ENCODE measurements at places on chromosomes 1 and 21.

DNA sequence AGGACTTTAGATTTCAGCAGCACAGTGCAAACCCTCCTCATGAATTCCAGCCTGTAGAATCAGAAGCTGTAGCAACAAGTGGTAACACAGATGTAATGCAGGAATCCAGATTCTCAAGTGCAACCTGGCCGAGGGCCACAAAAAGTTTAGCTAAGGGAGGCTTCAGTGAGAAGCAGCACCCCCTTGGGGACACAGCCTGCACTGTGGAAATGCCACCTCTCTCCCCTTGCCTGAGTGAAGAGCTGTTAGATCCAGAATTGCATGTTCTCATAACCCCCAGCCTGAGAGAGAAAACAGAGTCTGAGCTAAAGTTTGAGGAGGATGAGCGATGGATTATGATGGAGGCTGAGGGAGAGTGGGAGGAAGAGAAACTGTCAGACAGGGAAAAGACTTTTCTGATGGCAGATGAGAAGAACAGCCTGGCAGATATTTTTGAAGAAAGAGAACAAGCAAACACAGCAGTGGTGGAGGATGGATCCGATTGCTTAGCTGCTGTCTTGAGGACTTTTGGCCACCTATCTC is 80.5 kb upstream of the BMP8A start:
- peak; percentile 12 for DNase-seq

DNA sequence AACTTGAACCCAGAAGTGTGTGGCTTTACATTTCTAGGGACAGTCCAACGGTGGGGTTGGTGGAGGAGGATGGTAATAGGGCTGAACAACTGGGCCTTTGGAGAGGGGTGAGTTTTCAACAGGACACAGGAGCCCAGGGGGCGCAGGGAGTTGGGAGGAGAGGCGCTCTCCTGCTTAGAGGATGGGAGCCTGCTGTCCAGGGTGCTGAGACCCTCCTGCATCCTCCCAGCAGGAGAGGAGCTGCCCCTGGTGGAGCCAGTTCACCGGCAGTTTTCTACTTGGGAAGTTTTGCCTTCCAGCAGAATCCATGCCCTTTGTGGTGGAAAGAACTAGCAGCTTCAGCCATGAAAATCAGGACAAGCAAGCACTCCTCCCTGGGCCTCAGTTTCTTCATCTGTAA is 8.6 kb downstream of the KCNC4 start:
- no peak for DNase-seq

GRCh38 chr1:117590273-117590925 is 15.4 kb upstream of the TENT5C start:
- DNase-seq, result no peak

- peak; percentile 64 for DNase-seq
Measured at GRCh38 chr1:42657981-42658876, at the start of gene PPIH. Gene PPIH, plus strand, starts transcription at chr1:42658423. Its CDS starts 24 bp downstream, at chr1:42658447.

DNA sequence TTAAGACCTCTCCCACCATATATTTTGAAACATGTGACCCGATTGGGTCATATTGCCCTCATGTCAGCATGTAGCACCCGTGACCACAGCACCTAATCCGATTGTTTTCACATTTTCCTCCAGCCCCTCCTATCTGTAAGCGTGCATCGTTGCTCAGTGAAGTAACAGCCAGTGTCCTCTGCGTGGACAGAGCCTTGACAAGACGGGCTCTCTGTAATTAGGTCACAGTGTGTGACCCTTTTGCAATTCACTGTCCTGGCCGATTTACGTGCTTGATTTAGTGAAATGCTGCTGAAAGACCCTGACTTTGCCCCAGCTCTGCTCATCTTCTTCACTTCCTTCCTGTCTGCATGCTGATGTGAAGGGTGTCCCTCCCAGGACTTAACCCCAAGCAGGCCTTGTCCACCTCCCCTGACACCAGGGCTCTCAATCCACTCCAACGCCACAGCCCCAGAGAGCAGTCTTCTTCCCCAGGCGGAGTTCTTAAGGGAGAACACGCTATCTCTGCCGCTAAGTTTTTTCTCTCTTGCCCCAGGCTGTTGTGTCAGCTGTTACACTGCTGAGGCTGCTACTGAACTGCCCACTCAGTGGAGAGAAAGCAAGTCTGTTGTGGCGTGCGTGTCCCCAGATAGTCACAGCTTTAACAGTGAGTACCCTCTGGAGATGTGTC is 19.4 kb downstream of the URB2 start:
- no peak for DNase-seq

DNA sequence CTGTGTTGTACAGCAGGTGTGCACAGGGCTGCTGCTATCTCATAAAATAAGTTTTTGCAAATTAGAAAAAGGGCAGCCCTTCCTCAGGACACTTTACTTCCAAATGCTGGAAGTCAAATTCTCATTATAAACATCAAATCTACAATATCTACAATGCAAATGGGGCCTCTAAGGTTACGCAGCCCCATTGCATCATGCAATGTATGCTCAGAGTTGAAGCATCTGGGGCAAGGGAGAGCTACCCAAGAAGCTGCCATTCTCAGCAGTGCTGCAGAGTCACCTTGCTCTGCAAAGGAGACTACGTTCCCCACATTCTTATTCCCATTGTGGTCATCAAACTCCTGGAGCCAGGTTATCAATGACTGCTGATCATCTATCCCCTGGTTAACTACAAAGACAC is 208.9 kb upstream of the POGK start:
- no peak for DNase-seq

GRCh38 chr1:178192686-178193085 is 98.8 kb downstream of the RASAL2 start:
- DNase-seq, result no peak

- DNase-seq, result no peak
Measured at GRCh38 chr1:41528726-41529605, 44.5 kb upstream of the EDN2 start.

- DNase-seq, result no peak
Measured at GRCh38 chr1:54708385-54708784, 7.3 kb upstream of the TTC4 start.

- DNase-seq, result no peak
Measured at GRCh38 chr1:239386453-239387303, at the start of gene CHRM3. Gene CHRM3, plus strand, starts transcription at chr1:239386568. Its CDS starts 520,884 bp downstream, at chr1:239907452.

DNA sequence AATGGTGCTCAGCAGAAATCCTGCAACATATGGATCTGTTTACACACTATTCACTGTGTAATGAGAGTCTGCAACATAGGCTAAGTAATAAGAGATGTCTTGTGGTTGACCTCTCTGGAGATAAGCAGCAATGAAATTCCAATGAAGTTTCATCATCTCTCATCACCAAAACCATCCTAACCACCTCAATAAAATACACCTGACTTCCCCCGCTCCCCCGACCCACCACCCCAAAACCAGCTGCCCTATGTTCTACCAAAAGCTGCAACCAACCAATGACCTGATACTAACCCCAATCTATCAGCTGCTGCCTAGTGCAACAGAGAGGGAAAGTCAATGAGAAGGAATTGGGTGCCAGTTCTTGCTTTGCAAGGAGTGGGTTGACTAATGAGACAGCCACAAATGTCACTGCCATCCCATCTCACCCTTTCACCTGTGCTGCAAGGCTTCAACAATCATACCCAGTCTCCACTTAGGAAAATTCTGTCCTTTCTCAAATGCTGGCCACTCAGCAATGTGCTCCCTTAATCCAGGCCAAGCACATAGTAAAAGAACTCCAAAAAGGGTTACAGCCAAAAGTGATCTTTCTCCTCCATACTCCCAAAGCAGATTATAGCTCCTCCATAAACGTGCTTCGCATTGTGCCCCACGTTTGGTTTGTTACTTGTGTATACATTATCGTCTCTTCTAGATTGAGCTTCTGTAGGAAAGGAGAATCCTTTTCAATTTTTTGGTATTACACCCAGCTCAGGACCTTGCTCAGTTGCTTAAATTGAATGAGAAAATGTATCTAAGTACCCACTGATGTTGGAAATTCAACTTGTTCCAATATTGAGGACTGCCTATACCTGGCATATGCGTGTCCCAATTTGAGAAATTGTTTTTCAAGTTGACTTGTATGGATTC is 29.0 kb downstream of the MRPL39 start:
- no peak for DNase-seq

DNA sequence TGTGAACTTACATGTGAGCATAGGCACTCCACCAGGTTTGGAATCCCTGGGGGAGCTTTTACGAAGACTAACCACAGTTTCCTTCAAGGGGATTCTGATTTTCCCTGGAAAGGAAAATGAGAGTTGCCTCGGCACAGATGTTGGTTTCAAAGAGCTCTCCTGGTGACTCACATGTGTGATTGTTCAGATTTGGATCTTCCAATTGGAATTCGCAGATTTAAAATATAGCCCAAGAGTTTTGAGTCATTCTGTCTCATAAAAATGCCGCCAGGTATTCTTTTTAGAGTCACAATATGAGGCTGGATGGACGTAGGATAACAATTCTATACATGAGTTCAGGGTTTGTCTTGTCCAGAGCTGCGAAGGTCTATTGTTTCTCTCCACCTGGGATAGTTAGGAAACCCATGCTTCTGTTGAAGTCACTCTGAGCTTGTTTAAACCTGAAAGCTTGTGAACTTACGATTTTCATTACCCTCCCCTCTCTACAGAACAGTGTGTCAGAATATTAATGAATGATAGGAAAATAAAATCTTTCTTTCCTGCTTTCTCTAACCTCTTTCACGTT is 64.9 kb downstream of the TGFB2 start:
- no peak for DNase-seq

DNA sequence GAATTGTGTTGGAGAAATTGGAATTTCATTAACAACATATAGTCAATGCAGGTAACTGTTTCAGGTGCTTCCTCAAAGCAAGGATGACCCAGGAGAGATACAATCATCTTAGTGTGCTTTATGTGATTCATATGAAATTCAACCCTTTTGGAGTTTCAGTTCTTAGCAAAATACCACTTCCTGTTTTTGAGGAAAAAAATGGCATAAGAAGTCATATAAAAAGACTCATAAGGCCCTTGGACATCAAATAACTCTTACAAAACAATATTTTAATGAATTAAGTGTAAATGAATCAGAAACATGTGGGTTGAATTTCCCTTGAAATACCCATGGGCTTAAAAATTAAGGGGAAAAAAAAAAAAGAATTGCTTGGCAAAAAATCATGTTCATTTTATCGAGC is 926.6 kb downstream of the LTN1 start:
- DNase-seq, result no peak

DNA sequence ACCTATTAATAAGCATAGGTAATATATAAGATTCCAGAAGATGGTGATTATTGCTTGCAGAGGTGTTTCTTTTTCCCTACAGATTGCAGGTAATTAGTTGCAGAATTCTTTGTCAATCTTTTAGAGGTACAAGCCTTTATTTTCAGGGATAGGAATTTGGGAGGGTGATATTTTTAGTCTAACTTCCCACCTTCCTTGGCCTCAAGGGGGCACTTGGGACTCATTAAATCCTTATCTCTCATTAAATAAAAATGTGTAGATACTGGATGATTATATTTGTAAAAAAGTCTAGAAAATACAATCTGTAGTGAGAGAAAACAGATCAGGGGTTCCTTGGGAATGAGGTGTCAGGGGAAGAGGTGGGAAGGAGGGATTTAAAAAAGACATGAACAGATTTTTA is 179.2 kb downstream of the PATJ start:
- DNase-seq, result no peak

DNA sequence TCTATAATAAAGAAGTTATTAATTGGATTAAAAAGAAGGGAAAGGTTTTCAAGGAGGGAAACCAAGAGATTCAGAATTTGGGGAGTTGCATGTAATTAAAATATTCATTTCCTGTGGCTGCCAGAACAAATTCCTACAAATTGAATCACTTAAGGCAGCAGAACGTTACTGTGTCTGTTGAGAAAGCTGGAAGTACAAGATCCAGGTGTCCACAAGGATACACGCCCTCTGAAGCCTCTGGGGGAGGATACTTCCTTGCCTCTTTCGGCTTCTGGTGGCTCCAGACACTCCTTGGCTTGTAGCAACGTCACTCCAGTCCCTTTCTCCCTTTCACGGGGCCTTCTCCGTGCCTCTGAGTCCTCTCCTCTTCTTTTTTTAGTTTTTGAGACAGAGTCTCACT is 67.9 kb downstream of the KAZN start:
- DNase-seq, result no peak

GRCh38 chr1:2539312-2539907 is 9.3 kb upstream of the HES5 start:
- no peak for DNase-seq

DNA sequence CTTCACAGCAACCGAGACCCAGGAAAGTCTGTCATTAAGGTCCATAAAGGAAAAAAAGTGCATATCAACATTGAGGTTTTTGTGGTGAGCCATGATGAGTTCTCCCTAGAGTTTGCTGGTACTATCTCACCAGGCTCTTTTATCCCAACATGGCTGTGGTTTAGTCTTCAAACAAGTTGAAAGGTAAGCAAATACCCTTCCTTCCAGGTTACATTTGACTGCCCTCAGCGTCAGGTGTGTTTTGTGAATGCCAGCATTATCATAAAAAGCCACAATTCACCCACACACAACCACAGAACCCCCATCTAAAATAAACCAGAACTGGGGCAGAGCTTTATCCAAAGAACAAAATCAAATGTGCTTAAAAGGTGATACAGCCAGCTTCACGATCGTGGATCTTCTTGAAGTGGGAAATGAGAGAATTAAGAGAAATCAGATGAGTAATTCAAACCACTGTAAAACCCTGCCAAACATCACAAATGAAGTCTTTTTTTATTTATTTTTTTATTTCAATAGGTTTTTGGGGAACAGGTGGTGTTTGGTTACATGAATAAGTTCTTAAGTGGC is 64.7 kb downstream of the SETD4 start:
- no peak for DNase-seq

- DNase-seq, result no peak
Measured at GRCh38 chr21:36730291-36731281, 31.7 kb downstream of the SIM2 start.

GRCh38 chr1:53740621-53741105 is 1.7 kb upstream of the GLIS1 start:
- DNase-seq, result no peak

GRCh38 chr1:44801491-44802305 is 1.5 kb downstream of the PLK3 start:
- no peak for DNase-seq

- DNase-seq, result no peak
Measured at GRCh38 chr1:26387447-26387846, 14.9 kb upstream of the ZNF683 start.

GRCh38 chr1:94285031-94285654 is 47.8 kb upstream of the ARHGAP29 start:
- DNase-seq, result no peak

- no peak for DNase-seq
Measured at GRCh38 chr1:179761846-179762640, 19.0 kb downstream of the FAM163A start.

GRCh38 chr1:193211539-193211938 is 25.1 kb upstream of the B3GALT2 start:
- no peak for DNase-seq

Measured in NCI-H524 treated with DMSO at 0.1 percent for 48 hours (cell line).